ENCODE measurements at places on chromosomes 13 and 19.

GRCh38 chr13:37148501-37148900, 43.0 kb upstream of the CSNK1A1L start:
- DNase-seq, result no peak

DNA sequence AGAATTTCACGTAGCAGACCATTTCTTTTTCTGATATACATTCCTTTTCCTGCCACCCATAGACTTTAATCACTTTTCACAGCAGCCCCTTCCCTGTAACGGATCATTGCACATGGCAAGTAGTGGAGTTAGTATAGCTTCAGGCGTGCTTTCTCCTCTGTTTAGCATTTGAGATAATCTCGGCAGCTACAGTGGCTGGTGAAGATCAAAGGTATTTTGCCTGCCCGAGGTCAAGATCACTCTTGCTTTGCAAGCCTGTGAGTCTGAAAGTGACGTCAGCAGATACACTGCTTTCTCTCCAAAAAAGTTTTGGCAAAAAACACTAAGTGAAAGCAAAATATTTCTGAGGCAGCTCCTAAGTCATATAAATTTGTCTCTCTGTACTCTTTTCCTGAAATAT, 260.0 kb downstream of the NDFIP2 start:
- no peak for DNase-seq

- no peak for DNase-seq
These were observed 2.5 kb downstream of the PRTN3 start for GRCh38 chr19:843180-843835.

DNA sequence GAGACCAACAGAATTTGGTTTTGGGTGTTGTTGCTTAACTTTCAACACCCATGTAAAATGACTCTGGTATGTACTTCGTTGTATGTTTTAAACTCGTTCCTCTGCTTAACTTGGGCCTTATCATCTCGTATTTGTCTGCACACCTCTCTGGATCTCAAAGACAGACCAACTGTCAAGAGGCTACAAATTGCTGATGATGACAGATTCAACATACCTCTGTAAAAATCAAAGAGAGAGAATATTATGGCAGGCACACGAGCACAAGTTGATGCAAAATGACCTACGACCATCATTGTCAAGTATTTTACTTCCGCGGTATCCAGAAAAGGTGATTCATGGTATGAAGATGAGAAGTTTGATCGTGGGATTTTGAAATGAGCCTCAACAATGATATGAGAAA, 132.1 kb upstream of the ARGLU1 start:
- DNase-seq, result no peak

DNA sequence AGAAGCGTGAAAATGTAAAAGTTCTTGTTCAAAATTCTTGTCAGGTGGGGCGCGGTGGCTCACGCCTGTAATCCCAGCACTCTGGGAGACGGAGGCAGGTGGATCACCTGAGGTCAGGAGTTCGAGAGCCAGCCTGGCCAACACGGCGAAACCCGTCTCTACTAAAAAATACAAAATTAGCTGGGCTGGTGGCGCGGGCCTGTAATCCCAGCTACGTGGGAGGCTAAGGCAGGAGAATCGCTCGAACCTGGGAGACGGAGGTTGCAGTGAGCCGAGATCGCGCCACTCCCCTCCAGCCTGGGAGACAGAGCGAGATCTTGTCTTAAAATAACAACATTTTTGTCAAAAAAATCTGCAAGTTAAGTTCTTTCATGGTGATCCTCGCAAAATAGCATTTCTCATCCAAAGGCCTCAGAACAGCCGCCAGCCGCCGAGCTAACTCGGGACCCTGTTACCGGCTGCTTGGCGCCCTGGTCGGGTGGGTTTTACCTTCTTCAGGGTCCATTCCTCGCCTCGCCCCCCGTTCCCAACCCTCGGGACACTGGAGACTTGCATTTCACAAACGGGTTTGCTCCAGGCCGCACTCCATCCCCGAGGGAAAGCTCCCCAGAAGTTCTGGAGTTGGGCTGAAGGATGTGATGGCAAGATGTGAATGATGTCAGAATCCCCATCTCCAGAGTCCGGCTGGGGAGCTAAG, 1.6 kb downstream of the LATS2 start:
- no peak for DNase-seq

DNA sequence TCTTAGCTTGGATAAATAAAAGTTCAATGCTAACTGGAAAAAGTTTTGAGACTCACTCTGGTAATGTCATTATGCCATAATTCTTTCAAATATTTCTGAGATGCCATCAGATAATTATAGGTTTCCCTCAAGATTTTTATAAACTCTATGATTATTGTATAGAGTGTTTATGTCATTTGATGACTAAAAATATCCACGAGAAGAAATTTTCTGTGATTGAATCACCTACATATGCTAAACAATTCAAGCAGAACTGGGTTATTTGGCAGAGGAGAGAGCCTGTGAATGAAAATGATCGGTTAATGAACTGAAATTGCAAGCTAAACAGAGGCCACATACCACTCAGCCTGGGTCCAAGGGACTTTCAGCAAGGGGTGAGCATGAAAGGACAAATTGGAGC, 92.6 kb upstream of the TSC22D1 start:
- DNase-seq, result no peak

GRCh38 chr13:92806215-92806614, 420.4 kb upstream of the GPC6 start:
- DNase-seq, result no peak

GRCh38 chr13:48126944-48127830, 32.3 kb upstream of the MED4 start:
- peak; percentile 5 for DNase-seq

DNA sequence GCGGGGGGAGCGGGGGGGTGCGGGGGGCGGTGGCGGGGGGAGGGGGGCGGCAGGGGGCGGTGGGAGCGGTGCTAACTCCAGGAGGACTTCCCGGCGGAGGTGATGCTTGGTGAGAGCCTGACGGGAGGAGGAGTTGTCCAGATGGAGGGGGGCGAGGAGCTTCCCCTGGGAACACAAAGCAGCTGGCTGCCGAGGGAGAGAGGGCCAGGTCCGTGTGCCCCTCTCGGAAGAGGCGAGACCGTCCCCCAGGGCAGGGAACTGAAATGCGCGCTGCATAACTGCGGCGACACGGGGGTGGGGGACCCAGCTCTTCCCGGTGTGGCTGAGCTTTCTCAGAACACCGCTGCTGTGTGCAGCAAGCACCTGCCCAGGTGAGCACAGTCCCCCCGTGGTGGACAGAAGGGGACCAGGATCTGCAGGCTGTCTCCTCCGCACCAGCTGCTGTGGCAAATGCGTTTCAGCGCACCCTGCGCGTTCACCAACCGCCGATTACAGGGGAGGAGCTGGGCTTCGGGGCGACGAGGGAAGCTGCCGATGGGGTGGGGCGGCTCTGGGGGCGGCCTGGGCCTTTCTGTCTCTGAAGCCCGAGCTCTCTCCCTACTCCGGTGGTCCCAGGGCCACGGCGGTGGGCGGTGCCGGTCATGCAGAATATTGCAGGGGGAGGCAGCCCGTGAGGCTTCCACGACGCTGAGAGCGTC, 54.7 kb upstream of the F7 start:
- peak; percentile 89 for DNase-seq

DNA sequence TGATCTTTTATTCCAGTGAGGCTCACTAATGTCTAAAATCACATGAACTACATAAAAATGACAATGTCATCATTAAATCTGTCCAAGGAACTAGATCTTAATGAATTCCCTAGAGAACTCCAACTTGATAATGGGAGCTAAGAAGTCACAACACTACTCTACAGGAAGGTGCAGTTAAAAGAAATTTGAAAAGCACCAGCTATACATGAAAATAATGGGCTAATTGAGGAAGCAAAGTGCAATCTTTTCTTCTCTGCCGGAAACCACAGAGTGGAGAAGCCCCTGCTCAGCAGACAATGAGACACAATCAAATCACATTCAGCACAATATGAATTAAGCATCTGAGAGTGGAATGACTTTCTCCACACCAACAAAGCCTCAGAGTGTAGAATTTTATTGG, 261.7 kb downstream of the LHFPL6 start:
- DNase-seq, result no peak

DNA sequence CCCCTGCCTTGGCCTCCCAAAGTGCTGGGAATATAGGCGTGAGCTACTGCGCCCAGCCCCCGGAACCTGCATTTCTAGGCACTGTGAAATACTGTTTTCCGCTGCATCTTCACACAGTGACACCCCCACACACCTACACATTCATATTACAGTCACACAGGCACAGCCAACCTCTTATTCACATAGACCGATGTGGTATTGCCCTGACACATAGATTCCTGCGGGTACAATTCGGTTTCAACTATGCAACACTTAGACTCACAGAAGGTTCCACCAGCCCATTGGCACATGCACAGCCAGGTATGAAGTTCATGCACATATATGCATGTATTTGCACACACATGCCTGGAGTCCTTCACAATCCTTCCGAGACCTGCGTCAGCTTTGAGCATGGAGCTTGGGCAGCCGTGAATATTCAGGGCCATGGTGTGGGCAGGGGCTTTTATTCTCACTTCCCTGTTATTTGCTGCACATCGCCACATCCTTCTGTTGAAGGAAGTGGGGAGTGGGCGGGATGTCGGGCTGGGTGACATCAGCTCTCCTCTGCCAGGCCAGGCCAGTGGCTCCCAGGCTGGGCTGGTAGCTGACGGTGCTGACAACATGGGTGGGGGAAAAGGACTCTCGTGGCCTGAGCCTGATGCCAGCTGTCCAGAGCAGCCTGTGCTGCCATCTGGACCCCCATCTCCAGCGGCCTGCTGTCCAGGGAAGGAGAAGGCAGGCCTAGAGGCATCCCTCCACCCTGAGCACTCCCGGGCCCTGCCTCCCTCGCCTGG, 5.4 kb upstream of the CDC37 start:
- no peak for DNase-seq

DNA sequence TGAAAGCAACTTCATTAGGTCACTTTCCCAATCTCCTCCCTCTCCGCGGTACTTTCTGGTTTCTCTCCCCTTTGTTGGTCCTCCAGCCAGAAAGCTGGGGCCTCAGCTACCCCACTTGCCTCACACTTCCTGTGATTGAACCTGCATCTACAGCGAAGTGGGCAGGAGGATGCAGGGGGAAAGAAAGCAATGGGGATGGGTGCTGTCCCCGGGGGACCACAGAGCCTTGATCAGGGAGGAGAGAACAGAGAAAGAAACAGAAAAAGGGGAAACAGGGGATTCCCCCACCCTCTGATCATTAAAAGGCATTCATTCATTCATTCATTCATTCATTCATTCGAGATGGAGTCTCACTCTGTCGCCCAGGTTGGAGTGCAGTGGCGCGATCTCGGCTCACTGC, 74.2 kb downstream of the TRPM4 start:
- DNase-seq, result no peak

- no peak for DNase-seq
These were observed 6.1 kb upstream of the GGACT start for GRCh38 chr13:100594731-100595130.

DNA sequence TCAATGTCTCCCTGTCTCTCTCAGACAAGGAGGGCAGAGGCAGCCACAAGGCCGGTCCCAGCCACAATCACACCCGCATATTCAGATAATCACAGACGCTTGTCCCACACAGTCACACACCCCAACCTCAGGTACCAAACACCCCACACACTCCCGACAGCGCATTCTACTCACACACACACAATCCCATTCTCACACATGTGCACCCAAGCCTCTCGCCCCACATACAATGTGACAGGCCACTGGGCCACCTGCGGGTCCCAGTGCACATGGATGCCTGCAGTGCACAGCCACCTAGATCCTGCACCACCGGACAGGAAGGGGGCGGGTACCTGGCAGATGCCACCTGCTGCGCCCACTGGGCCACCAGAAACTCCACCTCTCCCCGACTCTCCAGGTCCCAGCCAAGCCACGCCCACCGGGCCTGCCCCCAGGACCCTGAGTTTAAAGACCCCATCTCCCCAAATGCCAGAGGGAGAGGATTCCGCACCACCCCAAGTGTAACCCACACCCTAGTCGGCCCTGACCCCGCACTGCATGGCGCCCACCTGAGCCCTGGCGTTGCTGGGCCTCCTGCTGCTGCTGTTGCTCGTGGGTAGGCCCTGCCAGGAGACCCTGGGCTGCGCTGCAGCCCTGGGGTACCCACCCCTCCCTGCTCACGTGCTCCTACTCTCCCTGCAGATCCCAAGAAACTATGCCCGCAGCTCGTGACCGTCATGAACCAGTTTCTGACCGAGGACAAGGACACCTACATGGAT, 10.6 kb downstream of the SCGB2B2 start:
- no peak for DNase-seq

DNA sequence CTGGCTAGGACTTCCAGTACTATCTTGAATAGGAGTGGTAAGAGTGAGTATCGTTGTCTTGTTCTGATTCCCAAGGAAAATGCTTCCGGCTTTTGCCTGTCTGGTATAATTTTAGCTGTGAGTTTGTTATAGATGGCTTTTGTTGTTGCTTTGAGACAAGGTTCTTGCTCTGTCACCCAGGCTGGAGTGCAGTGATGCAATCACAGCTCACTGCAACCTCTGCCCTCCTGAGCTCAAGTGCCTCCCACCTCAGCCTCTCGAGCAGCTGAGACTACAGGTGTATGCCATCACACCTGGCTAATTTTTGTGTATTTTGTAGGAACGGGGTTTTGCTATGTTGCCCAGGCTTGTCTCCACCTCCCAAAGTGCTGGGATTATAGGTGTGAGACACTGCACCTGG, 6.1 kb upstream of the ZNF543 start:
- DNase-seq, result no peak

DNA sequence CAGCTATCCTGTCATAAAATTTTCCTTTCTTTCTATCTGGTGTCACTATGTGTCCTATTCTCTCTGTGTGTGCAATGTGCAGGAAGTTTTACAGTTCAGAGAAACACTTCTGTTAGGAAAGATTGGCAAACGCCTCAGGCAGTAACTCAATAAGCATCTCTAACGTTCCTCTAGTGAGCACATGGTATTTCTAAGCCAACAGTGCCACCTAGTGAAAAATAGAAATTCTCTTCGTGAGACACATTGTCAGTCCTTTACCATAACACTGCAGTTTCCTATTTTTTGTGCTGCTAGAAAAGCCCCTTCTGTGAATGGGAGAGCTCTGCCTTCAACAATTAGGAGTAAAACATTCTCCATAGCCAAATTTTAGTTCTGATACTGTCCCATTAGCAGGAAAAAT, 50.7 kb downstream of the ZNF723 start:
- DNase-seq, result no peak

DNA sequence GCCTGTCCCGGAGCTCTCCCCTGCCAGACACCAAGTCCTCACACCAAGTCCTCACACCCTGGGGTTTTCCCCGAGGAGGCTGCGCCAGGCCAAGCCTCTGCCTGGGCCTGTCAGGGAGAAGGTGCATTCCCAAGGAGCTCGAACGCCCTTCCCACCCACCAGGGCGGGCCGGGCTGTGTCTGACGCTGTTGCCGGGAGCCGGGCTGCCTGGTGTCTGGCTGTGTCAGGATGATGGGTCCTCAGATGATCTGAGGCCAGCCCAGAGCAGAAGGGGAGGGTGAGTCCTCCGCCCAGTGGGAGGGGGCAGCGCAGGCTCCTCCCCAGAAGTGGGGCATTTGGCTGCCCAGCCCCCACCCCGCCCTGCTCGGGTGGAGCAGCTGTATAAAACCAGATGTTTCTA, 2.3 kb upstream of the HAS1 start:
- DNase-seq, result peak; percentile 53

GRCh38 chr13:34695063-34695462, 247.0 kb upstream of the NBEA start:
- no peak for DNase-seq
